ENCODE measurements at places on chromosomes 4 and X. TPM values are rescaled to one million over a fixed set of nuclear protein-coding genes. Genes with fewer than 3 reads are reported as not detected.

Gene CXCL1
- 267 TPM for total RNA-seq

Gene SCML1
- total RNA-seq: 13.0 TPM

- H3K27ac ChIP-seq: no peak overlapping the region
- H3K36me3 ChIP-seq: no peaks in the 10 kb centered on the region
- no peak overlapping the region for H3K4me3 ChIP-seq
- DNase-seq: no peak
These were observed 29.6 kb downstream of the TLR10 start for GRCh38 chr4:38752941-38753806.

DNA sequence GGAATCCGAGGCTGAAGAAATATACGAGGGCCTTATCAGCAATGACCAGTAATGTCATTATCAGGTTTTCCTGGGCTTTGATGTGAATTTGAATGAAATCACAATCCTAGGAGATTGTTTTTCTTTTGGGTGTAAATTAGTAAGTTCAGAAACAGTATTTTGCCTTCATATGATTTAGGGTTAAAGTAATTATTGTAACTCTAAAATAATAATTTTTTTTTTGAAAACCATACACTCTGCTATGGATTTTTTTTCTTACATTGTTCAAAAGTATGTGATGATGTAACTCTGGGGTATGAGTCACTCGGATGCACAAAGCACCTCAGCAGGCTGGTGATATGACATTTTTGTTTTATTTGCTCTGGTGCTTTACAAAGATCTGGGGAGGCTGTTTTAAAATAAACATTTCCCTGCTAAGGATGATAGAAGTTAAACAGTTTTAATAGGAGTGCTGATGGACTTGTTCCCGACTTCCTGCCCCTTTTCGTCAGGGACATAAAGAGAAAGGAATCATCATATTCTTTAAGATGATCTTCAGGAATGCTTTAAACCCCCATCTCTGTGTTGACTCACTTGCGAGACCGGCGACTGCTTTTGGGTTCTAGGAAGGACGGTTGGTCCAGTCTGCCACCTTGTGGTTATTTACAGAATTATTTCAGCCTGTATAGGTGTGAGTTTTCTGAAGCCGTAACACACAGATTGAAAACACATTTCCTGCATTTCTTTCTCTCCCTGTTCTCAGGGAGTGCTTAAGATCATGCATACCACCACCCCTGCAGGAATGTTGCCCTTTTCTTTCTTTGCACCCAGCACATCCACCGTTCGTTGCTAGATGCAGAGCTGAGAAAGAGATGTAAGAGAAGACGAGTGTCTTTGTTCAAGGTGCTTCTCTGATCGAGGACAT lies 72.5 kb downstream of the RAPGEF2 start:
- peak overlapping the region; percentile 65 for H3K27ac ChIP-seq
- peak overlapping the region; percentile 66 for H3K4me3 ChIP-seq
- no peaks in the 10 kb centered on the region for H3K36me3 ChIP-seq
- peaks cover 30% of the 10 kb centered on the region for H3K4me1 ChIP-seq

Gene OGT
- 94.2 TPM for total RNA-seq

DNA sequence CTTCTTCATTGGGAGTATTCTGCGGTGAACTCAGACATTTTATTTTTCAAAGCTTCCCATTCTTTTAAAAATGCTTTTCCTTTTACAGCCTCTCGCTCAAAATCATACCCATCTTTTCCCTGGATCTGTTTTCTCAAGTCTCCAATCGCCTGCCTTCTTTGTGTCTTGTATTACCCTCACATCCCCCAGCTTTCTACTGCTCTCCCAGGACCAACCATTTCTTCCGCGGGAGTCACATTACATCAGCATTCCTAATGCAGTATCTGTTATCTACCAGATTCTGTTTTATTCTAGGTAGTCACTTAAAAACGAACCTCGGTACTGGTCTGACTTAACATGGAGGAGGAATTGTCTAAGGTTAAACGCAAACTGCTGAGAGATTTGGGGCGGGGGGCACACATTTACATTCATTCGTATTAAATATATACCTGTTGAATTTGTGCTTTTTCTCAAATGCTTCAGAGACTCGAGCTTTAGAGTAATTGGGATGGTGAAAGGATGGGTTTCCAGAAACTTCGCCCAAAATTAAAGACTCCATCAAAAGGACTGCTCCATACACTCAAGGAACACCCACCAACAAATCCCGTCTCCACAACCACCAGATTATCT lies 493 bp upstream of the UCHL1 start:
- no peak overlapping the region for H3K4me3 ChIP-seq
- no peaks in the 10 kb centered on the region for H3K36me3 ChIP-seq
- no peak overlapping the region for H3K27ac ChIP-seq
- H3K27me3 ChIP-seq: no peaks in the 10 kb centered on the region

Gene DCLK2
- 1.2 TPM for total RNA-seq

- no peak overlapping the region for H3K4me3 ChIP-seq
- H3K36me3 ChIP-seq: no peaks in the 10 kb centered on the region
- H3K27ac ChIP-seq: no peak overlapping the region
- no peak for DNase-seq
- H3K4me1 ChIP-seq: no peaks in the 10 kb centered on the region
These were observed 187.3 kb upstream of the RASGEF1B start for GRCh38 chr4:81659051-81659450.

DNA sequence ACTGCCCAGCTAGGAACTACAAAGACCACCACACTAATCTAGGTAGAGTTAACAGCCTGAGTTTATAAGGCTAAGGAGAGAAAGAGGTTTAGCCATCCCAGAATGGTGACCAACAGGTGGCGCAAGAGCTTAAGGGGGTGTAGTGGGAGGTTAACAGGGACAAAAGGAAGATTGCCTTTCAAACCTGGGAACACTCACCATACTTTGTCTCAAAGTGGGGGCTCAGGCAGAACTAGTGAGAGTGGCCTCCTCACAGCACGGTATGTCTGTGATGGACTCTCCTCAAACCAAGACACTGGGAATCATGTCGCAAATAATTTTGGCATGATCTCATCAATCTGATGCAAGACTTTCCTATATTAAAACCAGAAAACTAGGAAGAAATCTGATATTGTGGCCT lies 23.4 kb downstream of the CCNI start:
- H3K4me3 ChIP-seq: no peak overlapping the region
- no peaks in the 10 kb centered on the region for H3K27me3 ChIP-seq
- DNase-seq: peak; percentile 70

DNA sequence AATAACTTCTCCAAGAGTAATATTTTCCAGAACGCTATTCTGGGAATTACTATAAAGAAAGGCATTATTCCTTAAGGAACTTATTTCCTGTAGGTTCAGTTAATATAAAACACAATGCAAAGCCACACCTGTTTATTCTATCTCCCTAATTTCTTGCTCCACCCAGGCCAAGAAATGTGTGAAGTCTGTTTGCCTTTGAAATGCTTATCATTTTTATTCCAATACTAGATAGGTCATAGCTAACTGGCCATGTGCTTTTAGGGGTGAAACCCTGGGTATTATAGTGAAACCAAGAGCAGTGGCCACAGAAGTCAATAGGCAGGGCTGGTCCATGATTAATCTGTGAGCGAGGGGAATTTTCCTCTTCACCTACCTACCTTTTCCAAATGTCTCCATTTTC lies 14.8 kb downstream of the CXCL3 start:
- no peaks in the 10 kb centered on the region for H3K36me3 ChIP-seq
- no peak overlapping the region for H3K4me3 ChIP-seq
- DNase-seq: peak; percentile 22
- peaks cover 9% of the 10 kb centered on the region for H3K4me1 ChIP-seq

Gene IQCM
- not detected for total RNA-seq

GRCh38 chrX:41604766-41605543 lies 83.8 kb upstream of the GPR34 start:
- no peak for DNase-seq
- no peak overlapping the region for H3K27ac ChIP-seq
- no peaks in the 10 kb centered on the region for H3K27me3 ChIP-seq

DNA sequence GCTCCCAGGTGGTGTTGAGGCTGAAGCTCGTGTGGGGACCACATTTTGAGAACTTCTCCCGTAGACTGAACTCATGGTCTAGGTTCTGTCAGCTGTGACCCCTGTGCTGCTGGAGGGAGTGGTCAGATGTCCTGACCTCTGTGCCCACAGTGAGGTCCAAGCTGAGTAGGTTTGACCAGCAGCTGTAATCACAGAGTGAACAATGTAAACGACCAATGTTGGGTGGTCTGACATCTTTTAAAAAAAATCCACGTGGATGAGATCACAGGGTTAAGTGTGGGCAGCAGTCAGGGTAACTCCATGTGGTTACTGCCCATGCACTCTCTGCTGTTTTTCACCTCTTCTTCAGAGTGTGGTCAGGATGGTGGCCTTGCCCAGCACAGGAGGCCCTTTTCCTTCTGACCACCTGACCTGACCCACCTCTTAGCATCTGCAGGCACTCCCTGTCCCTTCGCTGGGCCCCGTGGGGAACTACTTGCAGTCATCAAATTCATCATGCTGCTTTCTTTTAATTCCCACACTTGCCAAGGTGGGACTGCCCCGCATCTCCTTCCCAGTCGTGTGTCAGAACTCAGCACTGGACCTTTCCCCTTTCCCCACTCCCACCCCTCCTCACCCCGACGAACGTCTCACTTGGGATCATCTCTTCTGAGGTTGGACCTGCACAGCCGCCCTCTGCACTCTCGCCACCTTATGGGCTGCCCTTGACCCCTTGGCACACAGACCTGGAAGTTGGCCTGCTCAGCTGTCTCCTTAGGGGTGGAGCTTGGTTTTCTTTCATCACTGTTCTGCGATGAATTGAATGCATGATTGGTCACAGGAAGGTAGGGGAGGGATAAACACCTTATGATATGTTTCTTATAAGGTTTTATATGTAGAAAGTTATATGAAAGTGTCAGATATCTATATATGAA lies 120.1 kb downstream of the PTTG2 start:
- DNase-seq: no peak
- H3K4me3 ChIP-seq: no peak overlapping the region
- peaks cover 27% of the 10 kb centered on the region for H3K4me1 ChIP-seq

Gene MAGEB1
- not detected for total RNA-seq

DNA sequence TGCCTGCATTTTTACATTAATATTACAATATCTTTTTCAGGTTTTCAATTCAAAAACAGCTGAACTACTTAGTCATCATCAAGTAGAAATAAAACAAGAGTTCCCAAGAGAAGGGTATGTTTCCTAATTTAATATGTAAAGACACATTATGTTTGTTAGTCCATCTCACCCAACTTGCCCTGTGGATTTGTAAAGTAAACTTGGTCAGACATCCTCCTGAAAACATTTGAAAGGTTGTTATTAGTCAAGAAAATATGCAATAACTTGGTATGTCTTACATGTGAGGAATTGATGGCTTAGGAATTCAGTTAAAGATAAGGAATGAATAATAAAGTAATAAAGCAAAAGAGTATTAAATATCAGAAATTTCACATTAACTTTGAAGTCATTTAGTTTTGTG lies 12.2 kb downstream of the GK start:
- no peaks in the 10 kb centered on the region for H3K27me3 ChIP-seq
- H3K4me3 ChIP-seq: no peak overlapping the region
- H3K4me1 ChIP-seq: no peaks in the 10 kb centered on the region
- H3K27ac ChIP-seq: no peak overlapping the region
- no peaks in the 10 kb centered on the region for H3K36me3 ChIP-seq

Gene MAEA
- 81.4 TPM for total RNA-seq

Gene EDA
- 0.15 TPM for total RNA-seq

Gene HTRA3
- total RNA-seq: 4.0 TPM
